ENCODE measurements at places on chromosomes 12 and 14. TPM values are rescaled to one million over a fixed set of nuclear protein-coding genes. Genes with fewer than 3 reads are reported as not detected.

PITPNM2 gene
- total RNA-seq = 25.3 TPM

DNA sequence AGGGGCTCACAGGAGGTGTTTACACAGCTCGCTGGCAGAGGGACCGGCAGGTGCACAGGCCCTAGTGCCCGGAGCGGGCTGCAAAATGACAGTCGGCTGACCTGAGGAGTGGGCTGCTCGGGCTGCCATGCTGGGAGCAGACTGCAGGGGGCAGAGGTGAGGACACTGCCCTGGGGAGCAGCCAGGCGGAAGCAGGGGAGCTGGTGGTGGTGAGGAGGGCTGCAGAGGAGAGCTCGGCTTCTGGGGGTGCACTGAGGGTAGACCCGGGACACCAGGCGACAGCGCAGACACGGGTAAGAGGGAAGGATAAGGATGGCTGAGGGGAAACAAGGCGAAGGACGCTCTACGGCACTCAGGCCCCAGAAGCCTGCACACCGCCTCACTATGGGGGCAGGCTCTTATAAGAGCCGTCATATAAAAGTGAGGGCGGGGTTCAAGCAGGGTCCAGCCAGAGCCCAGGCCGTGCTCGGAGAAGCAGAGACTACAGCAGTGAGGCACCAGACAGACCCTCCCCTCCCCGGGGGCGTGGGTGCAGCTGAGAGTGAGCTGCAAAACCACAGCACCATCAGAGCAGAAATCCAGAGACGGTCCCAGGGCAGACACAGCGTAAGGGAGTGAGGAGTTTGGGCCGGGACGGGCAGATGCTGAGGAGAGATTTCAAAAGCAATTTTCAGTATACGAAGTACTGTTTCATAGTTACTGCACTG lies 62.5 kb downstream of the CCDC88C start:
- H3K27ac ChIP-seq = no peak overlapping the region
- no peaks in the 10 kb centered on the region for H3K36me3 ChIP-seq
- no peak for DNase-seq
- no peaks in the 10 kb centered on the region for H3K27me3 ChIP-seq
- no peak overlapping the region for H3K4me3 ChIP-seq

GRCh38 chr12:123391546-123392343 lies 7.8 kb downstream of the KMT5A start:
- H3K36me3 ChIP-seq = peaks cover 44% of the 10 kb centered on the region
- no peaks in the 10 kb centered on the region for H3K27me3 ChIP-seq
- H3K4me3 ChIP-seq = peak overlapping the region; percentile 86
- peaks cover 39% of the 10 kb centered on the region for H3K4me1 ChIP-seq
- DNase-seq = no peak
- H3K27ac ChIP-seq = peak overlapping the region; percentile 89

SLCO1C1 gene
- total RNA-seq = 0.74 TPM

GPX2 gene
- 9.5 TPM for total RNA-seq

GPR132 gene
- 3.0 TPM for total RNA-seq

DNA sequence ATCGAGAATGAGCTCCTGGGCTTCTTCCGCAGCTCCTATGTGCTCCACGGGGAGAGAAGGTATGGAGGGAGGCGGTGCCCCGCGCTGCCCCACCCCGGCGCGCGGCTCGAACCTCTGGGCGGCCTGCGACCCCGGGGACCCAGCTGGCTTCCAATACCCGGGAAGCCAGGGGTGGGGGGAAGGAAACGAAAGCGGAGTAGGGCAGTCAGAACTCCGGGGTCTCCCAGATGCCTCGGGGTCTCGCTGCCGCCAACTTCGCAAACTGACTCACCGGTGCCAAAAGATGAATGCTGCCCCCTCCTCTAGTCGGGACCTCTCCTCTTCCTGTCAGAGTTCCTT lies 1.3 kb downstream of the TRHDE start:
- H3K36me3 ChIP-seq = no peaks in the 10 kb centered on the region
- H3K4me1 ChIP-seq = peaks cover 19% of the 10 kb centered on the region
- peak; percentile 76 for DNase-seq
- peak overlapping the region; percentile 47 for H3K4me3 ChIP-seq

FGD4 gene
- total RNA-seq = 46.3 TPM

DNA sequence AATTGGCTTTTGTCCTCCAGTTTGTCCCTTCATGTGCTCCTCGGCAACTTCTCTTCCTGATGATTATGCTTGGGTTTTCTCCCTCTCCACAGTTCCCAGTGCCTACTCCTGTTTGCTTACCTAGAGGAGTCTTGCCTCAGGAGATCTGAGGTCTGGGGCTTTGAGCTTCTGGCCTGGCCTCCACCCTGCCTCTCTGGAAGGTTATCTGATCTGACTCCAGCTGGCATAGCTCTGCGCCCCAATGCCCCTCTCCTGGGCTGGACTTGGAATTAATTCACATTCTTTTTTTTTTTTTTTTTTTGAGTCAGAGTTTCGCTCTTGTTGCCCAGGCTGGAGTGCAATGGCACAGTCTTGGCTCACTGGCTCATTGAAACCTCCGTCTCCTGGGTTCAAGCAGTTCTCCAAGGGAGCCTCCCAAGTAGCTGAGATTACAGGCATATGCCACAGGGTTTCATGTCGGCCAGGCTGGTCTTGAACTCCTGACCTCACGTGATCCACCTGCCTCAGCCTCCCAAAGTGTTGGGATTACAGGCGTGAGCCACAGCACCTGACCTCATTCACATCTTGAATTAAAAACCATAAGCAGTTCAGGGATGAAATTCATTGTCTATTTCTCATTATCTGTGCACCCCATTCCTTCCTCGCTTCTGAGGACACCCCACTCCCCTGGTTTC lies 33.5 kb downstream of the CFL2 start:
- no peaks in the 10 kb centered on the region for H3K27me3 ChIP-seq
- H3K4me3 ChIP-seq = no peak overlapping the region

DNA sequence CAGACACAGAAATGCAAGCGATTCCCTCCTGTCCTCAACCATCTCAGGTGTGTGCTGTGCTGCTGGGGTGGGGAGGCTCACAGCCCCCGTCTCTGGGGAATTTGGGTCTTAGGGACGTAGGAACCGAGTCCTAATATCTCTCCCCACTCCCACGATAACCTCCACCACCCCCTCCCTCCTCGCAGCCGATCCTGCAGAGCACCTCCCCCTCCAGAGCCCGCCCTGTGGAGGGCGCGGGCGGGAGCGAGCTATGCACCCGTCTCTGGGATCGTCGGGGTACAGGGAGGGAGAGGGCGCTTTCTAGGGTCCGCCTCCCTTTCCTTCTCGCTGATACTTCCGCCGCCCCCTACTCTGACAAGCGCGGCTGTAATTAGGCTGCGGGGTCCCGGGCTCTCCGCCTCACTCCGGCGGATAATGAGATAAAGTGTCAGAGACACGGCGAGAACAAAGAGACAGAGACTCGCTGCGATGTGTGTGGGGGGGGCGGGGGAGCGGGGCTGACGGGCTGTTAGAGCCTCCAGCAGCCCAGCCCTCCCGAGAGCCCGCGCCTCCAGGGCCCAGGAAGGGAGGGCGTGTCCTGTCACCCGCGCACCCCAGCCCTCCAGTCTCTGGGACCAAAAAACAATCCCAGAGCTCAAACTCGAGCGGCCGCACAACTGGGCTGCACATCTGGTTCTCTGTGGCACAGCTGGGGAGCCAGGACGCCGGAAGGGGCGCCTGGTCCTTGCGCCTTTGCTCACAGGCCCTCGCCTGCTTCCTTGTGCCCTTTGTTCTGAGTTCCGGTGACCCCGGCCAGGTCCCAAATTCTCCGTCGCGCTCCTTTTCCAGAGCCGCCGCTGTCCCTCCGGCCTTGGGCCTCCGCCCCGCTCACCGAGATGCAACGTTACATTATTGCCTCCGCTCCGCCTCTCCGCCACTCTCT lies 8.7 kb downstream of the SHMT2 start:
- H3K36me3 ChIP-seq = peaks cover 17% of the 10 kb centered on the region
- no peaks in the 10 kb centered on the region for H3K27me3 ChIP-seq
- H3K4me3 ChIP-seq = peak overlapping the region; percentile 58
- H3K4me1 ChIP-seq = peaks cover 51% of the 10 kb centered on the region
- no peak overlapping the region for H3K27ac ChIP-seq

GRCh38 chr14:51650716-51651387 lies 858 bp upstream of the FRMD6 start:
- peak overlapping the region; percentile 92 for H3K27ac ChIP-seq
- H3K27me3 ChIP-seq = no peaks in the 10 kb centered on the region
- no peaks in the 10 kb centered on the region for H3K36me3 ChIP-seq
- H3K4me3 ChIP-seq = peak overlapping the region; percentile 93
- DNase-seq = no peak

ENDOU gene
- 2.1 TPM for total RNA-seq

PLEKHG7 gene
- total RNA-seq = 0.91 TPM

P2RX7 gene
- 37.1 TPM for total RNA-seq

DNA sequence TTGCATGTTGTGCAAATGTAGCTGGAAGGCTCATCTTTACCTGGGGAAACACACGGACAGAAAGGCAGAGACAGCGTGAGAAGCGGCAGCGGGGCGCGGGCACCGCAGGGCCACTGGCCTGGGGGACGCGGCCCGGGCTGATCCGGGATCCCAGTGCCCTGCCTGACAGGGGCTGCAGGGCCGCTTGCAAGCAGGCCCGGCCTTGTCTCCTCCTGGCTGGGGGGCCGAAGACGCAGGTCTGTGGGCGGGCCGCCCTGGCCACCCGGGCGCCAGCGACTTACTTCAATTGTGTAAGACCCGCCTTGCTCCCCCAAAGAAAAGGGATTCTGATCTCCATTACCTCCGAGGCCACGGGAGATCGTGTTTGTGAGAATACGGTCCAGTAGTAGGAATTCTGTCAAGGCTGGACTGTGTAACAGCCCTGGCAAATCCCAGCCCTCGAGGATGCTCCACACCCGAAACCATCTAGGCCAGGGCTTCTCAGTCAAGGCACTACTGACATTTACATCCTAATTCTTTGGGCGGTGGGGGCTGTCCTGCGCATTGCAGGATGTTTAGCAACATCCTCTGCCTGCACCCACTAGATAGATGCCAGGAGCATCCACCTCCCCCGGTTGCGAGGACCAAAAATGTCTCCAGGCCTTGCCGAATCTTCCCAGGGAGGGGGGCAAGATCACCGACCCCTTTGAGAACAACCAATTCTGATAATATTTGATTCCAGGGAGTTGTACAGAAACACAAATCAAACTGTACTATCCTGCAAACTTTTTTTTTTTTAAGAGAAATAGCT lies 95.6 kb downstream of the BCL11B start:
- H3K27me3 ChIP-seq = no peaks in the 10 kb centered on the region
- no peak overlapping the region for H3K4me3 ChIP-seq
- H3K27ac ChIP-seq = no peak overlapping the region
- no peaks in the 10 kb centered on the region for H3K36me3 ChIP-seq
- no peaks in the 10 kb centered on the region for H3K4me1 ChIP-seq
- DNase-seq = no peak

CDK2 gene
- 24.6 TPM for total RNA-seq

DNA sequence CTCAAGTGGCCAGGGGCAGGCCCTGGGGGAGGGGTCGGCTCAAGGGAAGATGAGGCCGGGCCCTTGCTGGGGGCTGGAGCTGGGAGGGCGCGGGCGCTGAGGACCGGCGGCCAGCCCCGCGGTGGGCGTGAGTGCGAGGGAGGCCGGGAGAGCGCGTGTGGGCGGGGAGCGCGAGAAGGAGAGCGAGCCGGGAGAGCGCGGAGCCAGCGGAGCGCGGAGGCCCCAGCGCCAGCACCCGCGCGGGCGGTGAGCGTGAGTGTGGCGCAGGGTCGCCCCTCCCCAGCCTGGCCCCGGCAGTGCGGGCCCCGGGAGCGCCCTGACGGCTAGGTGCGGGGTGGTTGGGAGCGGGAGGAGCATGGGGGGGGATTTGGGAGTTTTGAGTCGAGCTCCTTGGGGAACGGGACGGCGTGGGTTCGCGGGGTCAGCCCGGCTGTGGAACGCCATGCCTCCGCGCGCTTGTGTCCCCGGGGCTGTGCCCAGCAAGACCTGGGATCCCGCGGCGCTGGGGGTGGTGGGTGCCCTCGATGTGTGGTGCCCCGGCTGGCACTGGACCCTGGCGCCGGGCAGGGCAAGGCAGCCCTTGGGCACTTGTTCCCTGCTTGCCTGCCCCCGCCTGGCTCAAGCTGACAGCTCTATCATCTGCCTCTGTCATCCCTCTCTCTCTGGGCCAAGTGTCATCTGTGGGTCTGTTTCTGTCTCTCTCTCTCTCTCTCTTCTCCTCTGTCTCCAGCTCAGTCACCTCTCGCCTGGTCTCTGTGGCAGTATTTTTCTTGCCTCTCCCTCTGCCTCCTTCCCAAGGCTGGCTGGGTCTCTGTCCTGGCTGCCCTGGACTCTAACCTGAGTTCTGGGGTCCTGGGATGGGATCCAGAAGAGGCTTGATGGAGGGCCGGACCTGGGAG lies at the start of gene LBHD2:
LBHD2 (plus strand) TSS at position 190 of the 899 bp plus-strand sequence. CDS start 1,803 bp downstream, outside the sequence.
- peak; percentile 85 for DNase-seq
- no peaks in the 10 kb centered on the region for H3K27me3 ChIP-seq

GRCh38 chr12:129332286-129332685 lies 479.0 kb downstream of the GLT1D1 start:
- no peaks in the 10 kb centered on the region for H3K27me3 ChIP-seq
- no peaks in the 10 kb centered on the region for H3K4me1 ChIP-seq
- H3K4me3 ChIP-seq = no peak overlapping the region
- no peak for DNase-seq

GRCh38 chr12:132030367-132031038 lies 80.8 kb downstream of the EP400 start:
- no peaks in the 10 kb centered on the region for H3K27me3 ChIP-seq
- H3K4me3 ChIP-seq = no peak overlapping the region
- peaks cover 36% of the 10 kb centered on the region for H3K36me3 ChIP-seq
- H3K4me1 ChIP-seq = no peaks in the 10 kb centered on the region
- DNase-seq = no peak

TESPA1 gene
- 5.8 TPM for total RNA-seq

PPP1R12A gene
- 234 TPM for total RNA-seq

GDF3 gene
- total RNA-seq = not detected

GRCh38 chr14:41993687-41994086 lies 387.0 kb downstream of the LRFN5 start:
- H3K27me3 ChIP-seq = no peaks in the 10 kb centered on the region
- no peak overlapping the region for H3K27ac ChIP-seq
- no peaks in the 10 kb centered on the region for H3K36me3 ChIP-seq
- H3K4me3 ChIP-seq = no peak overlapping the region

RXYLT1 gene
- 11.0 TPM for total RNA-seq

FAM186B gene
- 0.20 TPM for total RNA-seq

- no peak for DNase-seq
- H3K27ac ChIP-seq = peak overlapping the region; percentile 81
- no peak overlapping the region for H3K4me3 ChIP-seq
- H3K27me3 ChIP-seq = no peaks in the 10 kb centered on the region
- no peaks in the 10 kb centered on the region for H3K36me3 ChIP-seq
Measured at GRCh38 chr12:124550123-124551089, 17.0 kb downstream of the NCOR2 start.

DNA sequence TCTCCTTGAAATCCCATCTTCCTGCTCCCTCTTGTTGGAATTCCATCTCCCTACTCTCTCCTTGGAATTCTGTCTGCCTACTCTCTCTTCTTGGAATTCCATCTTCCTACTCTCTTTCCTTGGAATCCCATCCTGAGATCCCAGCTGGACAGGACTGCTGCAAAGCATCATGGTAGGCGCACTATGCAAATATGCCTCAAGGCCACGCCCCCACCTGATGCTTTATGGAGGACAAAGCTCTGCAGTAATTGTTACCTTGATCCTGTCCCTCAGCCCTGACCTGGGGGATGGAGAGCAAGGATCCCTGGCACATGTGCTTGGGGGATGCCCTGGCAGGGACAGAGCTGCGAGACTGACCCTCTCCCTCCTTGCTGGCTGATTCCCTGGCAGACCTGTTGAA lies 185.6 kb downstream of the TBX5 start:
- H3K4me1 ChIP-seq = no peaks in the 10 kb centered on the region
- no peak for DNase-seq
- no peaks in the 10 kb centered on the region for H3K27me3 ChIP-seq

Measured in upper lobe of left lung (tissue), 6 donors.